ENCODE measurements at places on chromosomes 7 and 10. TPM values are rescaled to one million over a fixed set of nuclear protein-coding genes. Genes with fewer than 3 reads are reported as not detected.

GRCh38 chr7:4167385-4167910 is 514.6 kb upstream of the FOXK1 start:
- no peak for DNase-seq

DNA sequence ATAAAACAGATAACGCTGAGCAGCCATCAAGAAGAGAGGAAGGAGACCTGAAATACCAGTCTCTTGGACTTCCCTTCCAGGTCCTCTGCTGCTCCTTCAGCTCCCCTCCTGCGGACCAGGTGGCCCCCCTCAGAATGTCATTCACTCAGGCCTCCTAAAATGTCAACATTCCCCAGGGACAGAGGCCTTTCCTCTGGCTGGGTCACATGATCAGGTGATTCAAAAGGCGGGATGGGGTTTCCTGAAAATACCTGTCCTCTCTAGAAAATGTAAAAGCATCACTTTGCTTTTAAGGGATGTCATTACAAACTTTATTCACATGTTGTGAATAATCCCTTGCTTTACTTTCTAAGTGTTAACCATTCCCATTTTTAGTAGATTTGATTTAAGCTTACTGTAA is 311.1 kb downstream of the INHBA start:
- DNase-seq = no peak

GRCh38 chr7:70618020-70618551 is 513.9 kb upstream of the GALNT17 start:
- no peak for DNase-seq

KLF14 gene
- polyA plus RNA-seq = not detected

DNA sequence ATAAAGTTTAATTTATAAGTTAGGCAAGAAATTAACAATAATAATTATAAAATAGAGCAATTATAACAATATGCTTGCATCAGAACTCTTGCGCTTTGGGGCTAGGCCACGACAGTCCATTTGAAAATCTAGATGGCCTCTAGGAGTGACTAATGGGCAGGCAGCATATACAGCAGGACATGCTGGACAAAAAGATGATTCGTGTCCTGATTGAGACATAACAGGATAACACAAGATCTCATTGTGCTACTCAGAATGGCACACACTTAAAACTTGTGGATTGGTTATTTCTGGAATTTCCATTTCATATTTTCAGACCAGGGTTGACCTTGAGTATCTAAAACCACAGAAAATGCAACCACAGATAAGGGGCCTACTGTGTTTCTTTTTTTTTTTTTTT is 27.5 kb downstream of the CTNNA3 start:
- DNase-seq = no peak
